ENCODE measurements at places on chromosomes 12 and 14. TPM values are rescaled to one million over a fixed set of nuclear protein-coding genes. Genes with fewer than 3 reads are reported as not detected.
A peak's percentile ranks its signal among the peaks of the same experiment; 100 is the strongest.

DNA sequence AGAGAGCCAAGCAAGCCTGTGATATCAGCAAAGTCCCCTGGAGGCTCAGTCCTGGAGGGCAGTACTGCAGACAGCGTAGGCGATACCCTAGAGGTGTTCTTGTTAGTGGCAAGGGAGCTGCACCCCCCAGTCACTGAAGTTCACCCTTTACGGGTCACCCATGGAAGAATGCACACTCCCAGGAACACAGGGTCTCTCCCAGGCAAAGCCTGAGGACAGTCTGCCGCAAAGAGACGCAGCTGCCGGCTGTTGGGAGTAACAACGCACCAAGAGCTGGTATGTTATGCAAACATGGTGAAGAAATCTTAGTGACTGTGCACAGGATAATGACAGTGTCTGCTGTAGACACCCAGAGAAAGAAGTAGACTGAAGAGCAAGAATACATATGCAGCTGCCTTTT, 43.5 kb upstream of the NOS1 start:
- DNase-seq = no peak

DNA sequence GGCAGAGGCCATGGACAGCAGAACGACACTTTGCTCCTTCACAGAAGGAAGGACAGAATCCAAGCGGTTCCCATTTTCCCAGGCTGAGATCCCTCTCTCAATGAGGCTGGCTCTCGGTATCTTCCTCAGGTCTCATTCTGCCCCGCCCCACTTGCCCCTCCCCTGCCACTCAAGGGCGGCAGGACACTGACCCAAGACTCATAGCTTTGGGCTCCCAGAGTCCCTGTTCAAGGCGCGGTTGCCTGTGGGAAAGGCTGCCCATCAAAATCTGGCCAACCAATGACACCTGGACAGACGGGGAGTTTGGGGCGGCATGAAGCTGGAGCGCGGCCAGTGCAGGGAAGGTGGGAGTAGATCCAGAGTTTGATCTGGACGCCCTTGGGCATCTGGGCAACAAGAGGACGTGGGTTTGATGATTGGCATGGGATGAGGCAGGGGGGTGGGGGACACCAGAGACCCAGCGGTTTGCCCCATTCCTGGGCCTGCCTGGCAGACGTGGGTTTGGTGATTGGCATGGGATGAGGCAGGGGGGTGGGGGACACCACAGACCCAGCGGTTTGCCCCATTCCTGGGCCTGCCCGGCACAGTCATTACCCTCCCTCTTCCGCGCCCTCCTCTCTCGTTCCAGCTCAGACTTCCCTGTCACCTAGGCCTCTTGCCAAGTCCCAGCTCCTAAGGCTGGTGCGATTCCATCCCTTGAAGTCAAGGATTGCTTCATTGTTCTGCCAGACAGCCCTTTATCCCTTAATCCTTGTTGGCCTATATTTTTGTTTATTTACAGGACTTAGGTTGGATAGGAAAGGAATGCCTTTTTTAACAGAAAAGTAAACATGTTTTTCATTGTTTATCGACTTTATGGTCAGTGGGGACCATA, 92.1 kb downstream of the NINJ2 start:
- peak; percentile 73 for DNase-seq

GRCh38 chr14:97290065-97290464, 492.9 kb downstream of the VRK1 start:
- no peak for DNase-seq

GRCh38 chr12:80432061-80432460, 12.0 kb upstream of the PTPRQ start:
- DNase-seq = no peak

Gene SAMD15
- 1.9 TPM for total RNA-seq

Gene GPR162
- 5.3 TPM for total RNA-seq

Measured in A172 (cell line).